ENCODE measurements at places on chromosomes 4 and X. TPM values are rescaled to one million over a fixed set of nuclear protein-coding genes. Genes with fewer than 3 reads are reported as not detected.

USP17L28 gene
- total RNA-seq = not detected

PLK4 gene
- 4.8 TPM for total RNA-seq

- no peak for DNase-seq
These were observed 8.8 kb upstream of the FAM9C start for GRCh38 chrX:13053171-13053570.

DNASE1L1 gene
- total RNA-seq = 41.4 TPM

DNA sequence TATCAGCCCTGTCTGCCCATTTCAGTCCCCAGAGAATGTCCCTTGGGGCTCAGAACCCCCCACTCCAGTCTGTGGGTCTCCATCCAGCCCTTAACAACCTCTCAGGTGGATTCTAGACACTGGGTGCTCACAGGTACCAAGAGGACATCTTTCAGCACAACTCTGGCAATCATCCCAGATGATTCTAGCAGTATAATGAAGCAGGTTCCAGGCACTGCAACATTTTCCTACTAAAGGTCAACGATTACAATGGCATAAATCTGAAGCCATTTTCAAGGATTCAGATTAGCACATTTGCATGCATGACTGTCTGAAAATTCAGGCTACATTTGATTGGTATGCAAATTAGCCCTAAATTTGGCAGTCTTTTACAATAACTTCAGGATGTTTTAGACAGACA lies 10.0 kb downstream of the SLC2A9 start:
- DNase-seq = no peak

Data from esophagus squamous epithelium (tissue), 5 donors.